ENCODE measurements at places on chromosomes 6 and 20.

GRCh38 chr6:136306466-136306865 is 16.8 kb upstream of the BCLAF1 start:
- no peak for DNase-seq

DNA sequence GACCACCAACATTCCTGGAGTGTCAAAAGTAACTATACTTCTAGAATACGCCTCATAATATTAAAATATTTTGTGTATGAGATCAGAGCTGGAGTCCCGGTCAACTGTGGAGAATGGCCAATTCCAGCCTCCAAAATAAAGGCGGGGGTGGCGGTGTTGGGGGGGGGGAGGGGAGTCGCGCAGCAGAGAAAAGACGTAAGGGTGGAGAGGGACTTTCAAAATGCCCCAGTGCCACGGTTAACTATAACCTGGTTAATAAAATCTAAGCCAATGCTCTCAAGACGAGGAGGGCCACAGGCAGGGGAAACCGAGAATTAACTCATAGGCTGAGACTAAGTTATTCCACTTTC is 1.3 kb downstream of the NUP153 start:
- no peak for DNase-seq

DNA sequence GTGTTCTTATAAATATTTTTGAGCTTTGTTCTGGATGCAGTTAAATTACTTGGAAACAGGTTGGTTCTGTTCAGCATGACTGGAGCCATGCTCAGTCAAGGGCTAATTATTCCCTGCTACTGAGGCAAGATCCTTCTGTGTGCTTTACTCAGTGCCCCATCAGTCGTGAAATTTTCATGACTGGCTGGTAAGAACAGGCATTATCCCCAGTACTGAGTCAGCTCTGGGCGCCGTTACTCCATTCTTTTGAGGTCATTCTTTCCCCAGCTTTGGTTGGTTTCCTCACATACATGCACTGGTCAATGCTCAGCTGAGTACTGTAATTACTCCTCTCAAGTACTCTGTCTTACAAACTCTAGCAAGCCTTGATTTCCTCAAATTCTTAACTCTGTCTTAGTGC is 71.3 kb downstream of the CDKAL1 start:
- DNase-seq, result no peak

DNA sequence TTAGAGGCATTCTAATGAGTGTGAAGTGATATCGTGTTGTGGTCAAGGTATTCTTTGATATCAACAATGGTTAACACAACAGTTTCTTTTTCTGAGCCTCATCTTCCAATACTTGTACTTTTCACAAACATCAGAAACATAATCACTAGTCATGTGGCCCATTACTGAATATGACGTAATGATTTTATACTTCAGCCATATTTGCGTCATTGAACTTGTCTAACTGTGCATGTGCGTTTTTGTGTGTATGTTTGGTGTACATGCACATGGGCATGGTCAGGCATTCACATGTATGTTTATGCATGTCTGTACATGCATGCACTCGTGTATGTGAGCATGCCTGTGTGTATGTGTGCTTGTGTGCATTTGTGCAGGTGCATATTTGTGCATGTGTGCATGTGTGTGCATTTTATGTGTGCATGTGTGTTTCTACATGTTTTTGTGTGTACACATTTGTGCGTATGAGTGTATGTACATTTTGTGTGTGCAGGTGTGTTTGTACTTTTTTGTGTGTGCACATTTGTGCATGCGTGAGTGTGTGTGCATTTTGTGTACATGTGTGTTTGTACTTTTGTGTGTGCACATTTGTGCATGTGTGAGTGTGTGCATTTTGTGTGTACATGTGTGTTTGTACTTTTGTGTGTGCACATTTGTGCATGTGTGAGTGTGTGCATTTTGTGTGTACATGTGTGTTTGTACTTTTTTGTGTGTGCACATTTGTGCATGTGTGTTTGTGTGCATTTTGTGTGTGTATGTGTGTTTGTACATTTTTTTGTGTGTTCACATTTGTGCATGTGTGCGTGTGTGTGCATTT is 29.4 kb downstream of the PRR18 start:
- no peak for DNase-seq

- DNase-seq, result no peak
These were observed 25.5 kb downstream of the MRAP2 start for GRCh38 chr6:84059082-84059481.

Data from NCI-H2107 (cell line).